Epithelial cell of prostate (primary cell): ENCODE measurements at places on chromosomes 3 and 15.

- no peak for DNase-seq
Measured at GRCh38 chr15:70401709-70402108, 304.0 kb upstream of the TLE3 start.

DNA sequence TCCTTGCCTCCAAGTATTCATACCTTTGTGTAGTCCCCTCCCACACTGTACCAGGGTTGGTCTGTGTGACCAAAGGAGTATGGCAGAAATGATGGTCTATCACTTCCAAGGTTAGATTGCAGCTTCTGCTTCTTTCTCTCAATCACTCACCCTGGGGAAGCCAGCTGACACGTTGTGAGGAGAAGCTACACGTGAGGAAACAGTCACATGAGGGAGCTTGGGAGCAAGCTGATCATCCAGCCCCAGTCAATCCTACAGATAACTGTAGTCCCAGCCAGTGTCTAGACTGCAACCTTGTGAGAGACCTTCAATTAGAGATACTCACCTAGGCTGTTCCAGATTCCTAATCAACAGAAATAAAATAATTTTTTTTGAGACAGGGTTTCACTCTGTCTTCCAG is 6.2 kb upstream of the ZNF774 start:
- DNase-seq, result no peak

- no peak for DNase-seq
Measured at GRCh38 chr3:38489766-38490165, 6.4 kb upstream of the EXOG start.

GRCh38 chr3:72591522-72592421 is 256.5 kb downstream of the SHQ1 start:
- DNase-seq, result peak; percentile 51

DNA sequence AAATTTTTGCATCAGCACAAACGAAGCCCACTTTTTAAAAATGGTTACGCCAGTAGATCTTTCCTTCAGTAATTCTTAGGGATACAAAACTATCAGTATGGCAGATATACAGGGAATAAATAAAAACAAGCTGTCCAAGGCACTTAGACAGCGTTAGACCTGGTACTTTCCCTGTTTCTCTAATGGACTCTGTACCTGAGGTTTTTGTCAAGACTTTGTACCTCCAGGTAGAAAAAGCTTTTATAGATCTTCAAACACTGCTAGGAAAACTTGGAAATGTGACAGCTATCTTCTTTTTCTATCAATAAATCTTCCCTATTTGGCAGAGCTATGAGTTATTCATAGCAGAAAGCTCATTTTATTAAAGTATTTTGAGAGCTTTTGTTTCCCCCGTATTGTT is 477.8 kb downstream of the MAGI1 start:
- DNase-seq, result no peak

- no peak for DNase-seq
Measured at GRCh38 chr3:125652349-125652748, 57.1 kb upstream of the OSBPL11 start.

- DNase-seq, result peak; percentile 96
Measured at GRCh38 chr3:182212479-182213076, 500.9 kb downstream of the SOX2 start.

DNA sequence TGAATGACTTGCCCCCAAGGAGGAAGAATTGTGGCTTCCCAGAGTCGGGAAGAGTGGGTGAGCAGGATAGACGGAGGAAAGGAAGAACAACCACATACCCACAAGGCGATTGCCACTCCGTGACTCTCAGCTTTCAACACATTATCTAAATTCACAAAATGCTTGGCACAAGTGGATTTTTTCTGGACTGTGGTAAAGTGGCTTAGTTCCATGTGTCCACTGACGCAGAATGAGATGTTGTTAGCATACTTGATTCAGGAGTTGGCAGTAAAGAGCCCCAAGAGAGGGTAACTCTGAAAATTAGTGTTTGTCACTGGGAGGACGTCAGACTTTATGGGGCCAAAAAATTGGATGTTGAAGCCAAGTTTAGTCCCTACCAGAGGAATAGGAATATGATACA is 198.8 kb upstream of the CTNNB1 start:
- no peak for DNase-seq

DNA sequence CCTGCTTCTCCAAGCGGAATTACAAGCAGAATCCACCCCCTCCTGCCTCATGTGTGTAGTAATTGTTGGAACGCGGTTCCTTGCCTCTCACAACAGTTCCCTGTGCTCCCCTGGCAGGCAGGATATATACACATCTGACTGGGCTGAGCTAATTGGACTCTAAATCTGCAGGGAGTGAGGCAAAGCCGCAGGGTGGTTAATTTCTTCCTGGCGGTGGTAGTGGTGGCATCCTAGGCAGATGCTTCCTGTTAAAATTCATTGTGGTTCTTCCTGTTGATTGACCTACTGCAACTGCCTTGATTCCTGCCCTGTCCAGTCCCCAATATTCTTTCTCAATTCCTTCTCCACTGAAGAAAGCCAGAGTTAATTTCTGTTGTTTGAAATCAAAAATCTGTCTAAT is 202.9 kb upstream of the PROK2 start:
- DNase-seq, result no peak

DNA sequence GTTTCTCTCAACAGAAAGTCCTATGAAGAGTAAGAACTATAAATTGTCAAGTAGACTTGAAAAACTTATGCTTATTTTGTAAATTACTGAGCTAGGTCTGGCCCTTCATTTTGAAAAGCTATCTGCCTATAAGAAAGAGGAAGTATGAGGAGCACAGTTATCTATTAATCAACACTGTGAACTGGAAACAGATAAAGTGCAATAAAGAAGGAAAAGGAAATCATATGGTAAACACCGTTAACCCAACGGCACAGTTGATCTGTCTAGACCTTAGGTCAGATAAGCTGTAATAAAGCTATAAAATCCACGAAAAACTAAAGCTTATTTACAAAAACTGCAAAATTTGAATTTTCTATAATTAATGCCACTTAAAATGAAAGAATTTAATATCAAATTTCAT is 242.5 kb downstream of the ZBTB20 start:
- no peak for DNase-seq

GRCh38 chr3:156808025-156808424 is 18.1 kb upstream of the LEKR1 start:
- no peak for DNase-seq

DNA sequence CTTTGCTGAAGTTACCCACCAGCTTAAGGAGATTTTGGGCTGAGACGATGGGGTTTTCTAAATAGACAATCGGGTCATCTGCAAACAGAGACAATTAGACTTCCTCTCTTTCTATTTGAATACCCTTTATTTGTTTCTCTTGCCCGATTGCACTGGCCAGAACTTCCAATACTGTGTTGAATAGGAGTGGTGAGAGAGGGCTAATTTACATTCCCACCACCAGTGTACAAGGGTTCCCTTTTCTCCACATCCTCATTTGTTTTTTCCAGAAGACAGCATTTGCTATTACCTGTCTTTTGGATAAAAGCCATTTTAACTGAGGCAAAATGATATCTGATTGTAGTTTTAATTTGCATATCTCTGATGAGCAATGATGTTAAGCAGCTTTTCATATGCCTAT is 329.9 kb upstream of the TPRG1 start:
- DNase-seq, result no peak

DNA sequence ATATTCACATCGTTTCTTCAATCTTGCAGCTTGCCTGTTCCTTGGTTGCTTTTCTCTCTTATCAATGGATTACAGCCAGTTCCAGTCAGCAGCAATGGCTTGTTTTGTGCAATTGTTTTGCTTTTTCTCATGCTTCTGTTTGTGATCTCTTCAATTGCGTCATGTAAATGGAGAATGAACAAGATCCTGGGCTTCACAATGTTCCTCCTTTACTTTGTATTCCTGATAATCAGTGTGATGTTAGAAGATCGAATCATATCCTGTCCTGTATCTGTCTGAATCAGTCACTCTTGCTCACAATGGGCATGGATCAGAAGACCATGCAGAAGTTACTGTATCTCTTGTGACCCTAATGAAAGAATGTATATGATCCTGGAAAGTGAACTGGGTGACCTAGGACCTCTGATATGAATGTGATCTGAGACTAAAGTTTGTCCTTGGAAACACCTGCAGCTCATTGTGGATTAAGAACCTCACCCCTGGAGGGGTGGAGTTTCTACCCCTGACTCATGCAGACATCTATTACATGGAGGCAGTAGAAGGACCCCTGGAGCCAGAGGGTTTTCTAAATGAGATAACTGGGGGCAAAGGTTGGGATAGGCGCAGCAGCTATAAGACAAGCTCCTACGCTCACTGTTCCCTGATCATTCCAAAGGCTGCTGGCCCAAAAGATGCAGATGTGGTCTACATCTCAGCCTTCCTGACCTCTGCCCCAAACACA is 32.2 kb downstream of the SLC24A1 start:
- DNase-seq, result no peak

GRCh38 chr3:49007771-49008528 is 759 bp downstream of the WDR6 start:
- DNase-seq, result no peak

DNA sequence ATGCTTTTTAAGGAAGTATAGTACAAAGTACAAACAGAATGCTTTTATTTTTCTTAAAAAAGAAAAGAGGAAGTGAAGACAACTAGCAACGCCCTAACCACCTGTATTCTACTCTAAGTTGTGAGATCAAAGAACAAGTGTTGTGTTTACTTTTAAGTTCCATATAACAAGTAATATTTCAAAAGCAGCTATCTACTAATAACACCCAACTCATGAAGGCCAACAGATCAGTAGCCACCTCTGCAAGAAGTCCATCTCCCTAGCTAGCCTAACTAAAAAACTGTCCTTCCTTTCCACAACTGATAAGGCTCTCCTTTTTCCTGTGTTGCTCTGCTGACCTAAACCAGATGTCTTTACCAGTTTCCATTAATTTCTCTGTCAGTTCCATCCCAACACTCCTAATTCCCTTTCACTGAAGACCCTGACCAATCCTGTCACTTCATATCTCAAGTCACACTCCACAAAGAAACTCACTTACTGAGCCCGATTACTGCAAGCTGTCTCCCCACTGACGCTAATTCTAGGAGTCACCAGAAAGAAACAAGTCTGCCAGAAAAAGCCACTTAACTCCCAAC is 26.9 kb downstream of the PHC3 start:
- DNase-seq, result no peak

DNA sequence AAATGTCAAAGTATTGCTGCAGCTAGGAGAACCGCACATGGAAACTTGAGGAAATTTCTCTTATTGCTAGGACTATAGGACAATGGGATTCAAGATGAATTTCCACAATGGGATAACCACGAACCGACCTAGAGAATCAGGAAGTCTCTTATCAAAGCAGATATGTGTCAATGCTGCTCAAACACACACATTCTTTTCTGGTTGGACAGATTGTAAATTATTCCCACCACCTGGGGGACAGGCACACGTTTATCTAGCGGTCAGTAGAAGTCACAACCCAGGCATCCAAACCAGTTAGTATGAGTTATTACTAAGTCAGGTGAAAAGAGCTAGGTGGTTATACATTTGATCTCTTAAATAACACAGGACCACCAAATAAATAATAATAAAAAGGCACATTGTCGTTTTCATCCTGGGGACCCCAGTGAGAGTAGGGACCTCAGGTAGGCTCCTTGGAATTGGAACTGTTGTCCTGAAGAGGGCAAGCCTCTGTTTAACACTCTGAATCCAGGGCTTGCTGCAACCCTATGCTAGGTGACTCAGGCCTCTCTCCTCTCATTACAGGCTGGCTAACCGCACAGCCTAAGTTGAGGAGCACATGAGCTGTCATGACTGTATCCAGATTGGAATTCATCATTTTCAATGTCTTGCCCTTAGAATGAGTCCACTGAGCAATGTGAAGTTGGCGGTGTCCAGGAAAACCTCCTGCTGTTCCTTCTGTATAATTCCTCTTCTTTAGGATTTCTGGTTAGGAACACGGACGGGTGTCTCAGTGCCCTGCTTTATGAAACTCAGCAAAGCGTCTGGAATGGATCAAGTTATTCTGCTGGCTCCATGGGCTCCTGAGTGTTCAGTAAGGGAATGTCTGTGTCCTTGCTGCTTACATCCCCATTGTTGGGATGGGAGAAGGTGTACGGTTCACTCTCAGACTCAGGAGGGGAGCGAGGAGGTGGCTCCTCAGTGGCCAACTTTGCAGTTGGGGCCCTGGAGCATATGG is 59.0 kb downstream of the CLEC3B start:
- no peak for DNase-seq

DNA sequence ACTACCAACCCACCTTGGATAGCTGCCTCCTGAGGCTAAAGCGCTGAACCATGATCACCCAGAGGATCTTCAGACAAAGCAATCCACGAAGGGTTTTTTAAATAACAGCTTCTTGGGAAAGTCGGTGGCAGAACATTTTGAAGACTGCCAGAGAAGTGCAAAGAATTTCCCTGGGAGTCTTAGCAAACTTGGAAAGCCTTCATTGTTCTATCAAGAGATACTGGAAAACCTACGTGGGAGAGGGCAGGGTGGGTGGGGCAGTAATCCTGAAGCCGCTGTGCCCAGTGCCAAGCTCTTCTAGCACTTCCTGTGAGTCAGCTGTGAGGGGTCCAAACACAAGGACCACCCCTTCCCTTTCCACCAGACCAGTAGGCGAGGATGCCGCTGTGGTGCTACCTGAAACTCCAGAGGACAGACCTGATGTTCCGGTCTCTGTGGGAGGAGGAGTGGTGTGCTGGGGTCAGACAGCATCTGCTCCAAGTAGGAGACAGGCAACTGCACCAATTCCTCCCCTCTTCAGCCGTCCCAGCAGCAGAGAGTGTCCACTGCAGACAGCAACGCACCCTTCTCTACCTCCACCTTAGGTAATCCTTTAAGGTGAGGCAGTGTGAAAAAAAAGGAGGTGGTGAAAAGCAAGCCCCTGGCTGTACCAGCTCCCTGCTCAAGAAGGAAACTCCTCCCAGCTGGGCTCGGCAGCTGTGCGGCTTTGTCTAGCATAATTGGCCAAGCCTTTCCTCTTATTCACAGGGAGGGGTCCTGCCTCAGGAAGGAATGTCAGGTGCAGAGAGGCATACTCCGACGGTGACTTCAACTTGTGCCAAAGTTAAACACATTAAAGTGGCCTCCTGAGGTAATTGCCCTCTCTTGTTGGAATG is 99.0 kb downstream of the TMCC1 start:
- DNase-seq, result peak; percentile 95

- no peak for DNase-seq
Measured at GRCh38 chr15:73368301-73369136, at the start of gene HCN4. TSS of gene HCN4 (minus strand) at chr15:73368958. CDS start at chr15:73368270, 688 bp downstream.

- DNase-seq, result no peak
Measured at GRCh38 chr3:45055411-45056143, 29.5 kb downstream of the CLEC3B start.

GRCh38 chr15:70140543-70141375 is 43.0 kb upstream of the TLE3 start:
- no peak for DNase-seq

- no peak for DNase-seq
Measured at GRCh38 chr15:25846377-25846776, 16.8 kb downstream of the ATP10A start.

DNA sequence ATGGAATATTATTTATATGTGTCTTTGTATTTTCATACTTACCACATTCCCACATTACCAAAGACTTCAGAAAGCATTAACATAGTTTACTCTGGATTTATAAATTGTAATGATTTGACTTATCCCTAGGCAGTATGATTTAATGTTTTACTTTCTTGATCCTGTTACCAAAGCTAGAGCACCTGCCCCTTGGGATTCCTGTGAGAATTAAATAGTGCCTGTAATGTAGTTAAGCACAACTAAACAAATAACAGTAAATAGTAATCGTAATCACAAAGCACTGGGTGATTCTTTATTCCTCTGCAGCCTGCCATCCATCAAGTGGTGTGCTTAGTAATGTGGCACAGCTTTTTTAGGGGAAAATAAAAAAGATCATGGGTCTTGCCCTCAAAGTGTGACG is 39.1 kb downstream of the ATP2C1 start:
- DNase-seq, result no peak
